Activated T-cell treated with anti-CD3 and anti-CD28 coated beads for 1 hour (primary cell): ENCODE measurements at places on chromosomes 6 and 20.

DNA sequence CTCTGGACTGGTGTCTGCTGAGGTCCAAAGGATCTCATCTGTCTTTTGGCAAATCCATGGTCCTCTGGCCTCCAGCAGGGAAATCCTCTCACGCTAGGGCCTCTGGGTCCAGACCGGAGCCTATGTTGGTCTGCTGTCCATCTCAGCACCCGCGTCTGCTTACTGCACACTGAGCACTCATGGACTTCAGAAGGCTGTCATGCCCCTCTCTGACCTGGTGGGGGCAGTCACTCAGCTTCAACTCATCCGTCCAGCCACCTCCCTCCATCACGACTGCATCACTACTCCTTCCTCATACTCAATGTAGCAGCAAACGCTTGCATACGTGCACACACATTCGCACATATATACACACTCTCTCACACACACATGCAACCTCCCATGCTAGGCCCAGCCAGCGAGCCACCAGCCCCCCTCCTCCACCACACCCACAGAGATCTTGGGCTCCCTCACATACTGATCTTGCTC is 33.3 kb downstream of the GABRR2 start:
- DNase-seq, result no peak

DNA sequence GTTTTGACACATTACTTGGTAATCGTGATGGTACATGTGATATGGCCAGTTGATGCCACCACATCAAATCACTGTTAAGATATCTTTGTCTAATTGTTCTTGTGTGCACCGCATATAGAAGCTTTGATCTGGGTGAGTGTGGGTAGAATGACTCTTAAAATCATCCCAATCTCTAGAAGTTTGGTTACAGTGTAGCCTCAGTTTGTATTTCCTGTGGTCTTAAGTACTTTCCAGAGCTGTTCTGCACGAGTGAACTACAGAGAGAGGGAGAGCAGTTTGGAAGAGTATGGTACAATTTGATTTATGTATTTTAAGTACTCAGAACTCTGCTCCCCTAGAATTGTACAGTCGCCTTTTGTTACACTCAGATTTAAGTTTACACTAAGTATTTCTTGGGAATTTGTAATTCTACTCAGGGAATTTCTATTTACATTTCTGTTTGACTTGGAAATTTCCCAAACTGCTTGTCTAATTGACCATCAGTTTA is 37.5 kb downstream of the SNX9 start:
- DNase-seq, result no peak

DNA sequence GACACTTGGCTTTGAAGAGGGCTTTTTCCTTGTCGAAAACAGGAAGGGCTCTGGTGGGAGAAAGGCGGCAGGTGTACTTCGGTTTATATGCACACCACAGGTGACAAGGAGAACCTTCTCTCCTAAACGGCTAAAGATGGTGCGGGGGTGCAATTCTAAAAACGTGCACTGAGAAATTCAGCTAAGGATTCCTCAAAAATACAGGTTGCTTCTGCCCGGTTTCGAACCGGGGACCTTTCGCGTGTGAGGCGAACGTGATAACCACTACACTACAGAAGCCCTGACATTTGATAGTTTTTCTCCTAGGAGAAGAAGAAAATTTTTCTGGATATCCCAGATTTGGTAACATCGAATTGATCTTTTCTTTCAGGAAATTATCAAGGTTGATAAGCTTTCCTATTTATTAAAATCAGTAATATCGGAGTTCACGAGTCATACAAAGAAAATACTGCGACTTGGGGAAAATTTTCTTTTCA is 32.0 kb downstream of the POM121L2 start:
- DNase-seq, result no peak

GRCh38 chr6:117906958-117907600 is at the start of gene SLC35F1:
SLC35F1 (plus strand) TSS chr6:117907264.
- no peak for DNase-seq
